Omental fat pad (tissue), 4 donors: ENCODE measurements at places on chromosomes 16 and 17.

DNA sequence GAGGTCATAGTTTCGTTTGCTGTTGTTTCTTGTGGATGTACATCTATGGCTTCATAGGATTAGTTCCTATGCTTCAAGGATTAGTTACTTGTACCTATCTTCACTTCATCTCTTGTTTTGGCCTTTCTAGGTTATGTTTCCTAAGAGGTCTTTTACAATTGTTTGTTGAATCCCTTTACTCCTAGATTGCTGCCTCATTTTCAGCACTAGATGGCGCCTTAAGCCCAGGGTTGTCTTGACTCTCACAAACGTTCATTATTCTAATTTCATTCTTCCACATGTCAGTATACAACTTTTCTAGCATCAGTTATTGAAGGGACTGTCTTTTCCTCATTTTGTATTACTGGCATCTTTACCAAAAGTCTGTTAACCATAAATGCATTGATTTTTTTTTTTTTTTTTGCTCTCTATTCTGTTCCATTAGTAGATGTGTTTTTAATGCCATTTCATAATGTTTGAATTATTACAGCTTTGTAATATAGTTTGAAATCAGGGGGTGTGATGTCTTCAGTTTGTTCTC, 45.0 kb upstream of the NACA2 start:
- DNase-seq = no peak

DNA sequence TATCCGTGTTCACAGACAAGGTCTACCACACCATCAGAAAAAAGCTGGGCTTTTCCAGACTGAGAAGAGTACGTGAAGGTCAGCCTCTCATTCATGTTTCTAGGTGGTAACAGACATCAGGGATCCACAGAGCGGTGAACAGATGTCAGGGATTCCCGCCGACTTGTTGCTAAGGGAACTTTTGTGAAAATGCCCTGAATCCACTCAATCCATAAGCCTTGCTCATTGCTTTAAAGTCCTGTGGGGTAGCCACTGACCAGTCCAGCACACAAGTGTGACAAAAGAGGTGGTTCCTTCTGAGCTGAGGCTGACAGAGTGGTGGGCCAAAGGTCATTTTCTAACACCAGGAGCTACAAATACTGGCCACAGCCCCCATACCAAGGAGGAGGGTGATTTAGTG, 5.9 kb downstream of the GAS7 start:
- no peak for DNase-seq

GRCh38 chr16:23061669-23062068, 87.6 kb downstream of the USP31 start:
- DNase-seq = no peak

DNA sequence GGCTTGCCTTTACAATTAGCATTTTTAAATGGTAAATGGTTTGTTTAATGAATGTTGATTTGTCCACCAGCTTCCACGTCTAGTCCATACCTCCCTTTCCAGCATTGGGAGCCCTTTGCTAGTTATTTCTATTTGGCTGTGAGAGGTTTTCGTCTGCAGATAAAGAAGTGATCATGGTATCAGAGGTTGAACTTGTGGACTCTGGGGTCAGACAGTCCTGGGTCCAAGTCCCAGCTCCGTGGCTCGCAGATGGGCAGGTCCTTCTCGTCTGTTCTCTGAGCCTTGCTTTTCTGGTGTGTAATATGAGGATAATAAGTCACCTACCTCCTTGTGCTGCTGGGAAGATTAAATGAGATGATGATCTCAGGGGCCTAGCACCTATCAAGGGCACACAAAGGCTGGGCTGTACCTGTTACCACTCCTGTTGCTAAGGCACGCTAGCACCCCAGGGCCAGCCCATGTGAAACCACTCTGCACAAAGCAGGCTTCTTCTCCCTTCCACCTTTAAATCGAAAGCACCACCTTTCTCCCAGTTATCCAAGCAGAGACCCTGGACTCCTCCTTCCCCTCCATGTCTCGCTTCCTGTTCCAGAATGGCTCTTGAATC, 103.9 kb downstream of the GNAO1 start:
- DNase-seq = no peak

- no peak for DNase-seq
These were observed 163.5 kb downstream of the COPRS start for GRCh38 chr17:31695456-31696090.

GRCh38 chr16:1820096-1820945, 6.3 kb downstream of the HAGH start:
- no peak for DNase-seq

- DNase-seq = no peak
These were observed 485.5 kb downstream of the WWOX start for GRCh38 chr16:78584991-78585390.

GRCh38 chr16:11080327-11080967, 136.1 kb downstream of the CLEC16A start:
- DNase-seq = no peak

- peak; percentile 45 for DNase-seq
These were observed 21.7 kb downstream of the ACSF3 start for GRCh38 chr16:89115216-89115861.

- DNase-seq = no peak
These were observed 9.2 kb upstream of the GLIS2 start for GRCh38 chr16:4306470-4307214.

DNA sequence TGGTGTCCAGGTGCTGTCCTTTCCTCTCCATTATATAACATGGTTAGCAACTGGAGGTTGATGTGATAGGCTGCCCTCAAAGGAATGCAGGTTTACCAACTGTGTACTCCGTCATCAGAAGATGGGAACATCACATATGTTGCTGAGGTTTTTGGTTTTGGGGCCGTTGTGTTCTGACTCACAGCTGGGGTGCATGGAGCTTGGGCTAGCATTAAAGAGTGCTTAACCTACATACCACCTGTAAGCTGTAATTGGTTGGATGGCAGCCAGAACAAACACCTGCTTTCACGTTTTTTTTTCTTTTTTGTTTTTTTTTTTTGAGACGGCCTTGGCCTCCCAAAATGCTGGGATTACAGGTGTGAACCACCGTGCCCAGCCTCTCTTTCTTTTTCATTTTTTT, 20.9 kb downstream of the TMEM11 start:
- DNase-seq = no peak

DNA sequence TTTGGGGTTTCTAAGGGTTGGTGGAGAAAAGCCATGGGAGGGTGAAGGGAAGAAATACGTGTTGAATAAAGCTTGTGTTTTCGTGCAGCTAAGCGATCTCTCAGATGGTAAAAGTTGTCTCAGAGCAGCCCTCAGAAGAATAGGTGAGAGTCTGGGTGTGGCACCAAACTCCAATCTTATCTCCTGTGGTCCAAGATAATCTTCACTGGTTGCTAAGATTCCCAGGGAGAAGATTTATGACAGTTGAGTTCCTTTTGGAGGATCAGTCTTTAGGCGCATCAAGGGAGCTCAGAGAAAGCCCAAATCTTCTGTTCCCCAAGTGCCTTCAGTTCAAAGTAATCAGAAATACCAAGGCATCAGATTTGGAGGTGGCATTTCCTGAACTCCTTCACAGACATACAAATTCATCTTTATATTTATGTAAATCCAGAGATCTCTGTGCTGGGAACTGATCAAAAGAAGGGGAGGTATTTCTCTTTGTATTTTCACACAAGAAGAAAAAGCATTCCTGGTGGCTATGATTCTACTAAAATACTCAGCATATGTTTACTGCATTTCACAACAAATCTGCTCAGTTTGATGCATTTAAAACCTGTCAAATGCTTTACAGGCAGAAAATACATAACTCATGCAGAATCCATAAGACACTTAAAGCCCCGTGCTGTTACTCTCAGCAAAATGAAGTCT, 102.9 kb downstream of the ABCC12 start:
- no peak for DNase-seq

- DNase-seq = no peak
These were observed 6.7 kb downstream of the ABCA3 start for GRCh38 chr16:2333772-2334379.

GRCh38 chr17:2688351-2689342, 22.9 kb downstream of the CLUH start:
- peak; percentile 20 for DNase-seq

GRCh38 chr17:64296246-64296645, 33.2 kb upstream of the TEX2 start:
- no peak for DNase-seq

DNA sequence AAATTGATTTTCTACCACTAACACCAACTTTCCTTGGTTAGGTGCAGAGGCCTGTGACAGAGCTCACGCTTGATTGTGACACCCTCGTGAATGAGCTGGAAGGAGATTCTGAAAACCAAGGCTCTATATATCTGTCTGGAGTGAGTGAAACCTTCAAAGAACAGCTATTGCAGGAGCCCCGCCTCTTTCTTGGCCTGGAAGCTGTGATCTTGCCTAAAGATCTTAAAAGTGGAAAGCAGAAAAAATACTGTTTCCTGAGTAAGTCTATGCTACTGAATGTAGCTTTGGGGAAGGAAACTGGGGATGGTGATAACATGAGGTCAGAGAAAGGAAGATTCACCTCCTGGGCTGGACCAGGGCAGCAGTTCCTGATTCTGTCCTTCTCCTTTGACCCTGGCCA, 38.3 kb downstream of the REXO5 start:
- no peak for DNase-seq

- no peak for DNase-seq
These were observed 78.3 kb downstream of the TMEM100 start for GRCh38 chr17:55644346-55644745.

GRCh38 chr16:81688182-81688581, 90.9 kb upstream of the PLCG2 start:
- no peak for DNase-seq

DNA sequence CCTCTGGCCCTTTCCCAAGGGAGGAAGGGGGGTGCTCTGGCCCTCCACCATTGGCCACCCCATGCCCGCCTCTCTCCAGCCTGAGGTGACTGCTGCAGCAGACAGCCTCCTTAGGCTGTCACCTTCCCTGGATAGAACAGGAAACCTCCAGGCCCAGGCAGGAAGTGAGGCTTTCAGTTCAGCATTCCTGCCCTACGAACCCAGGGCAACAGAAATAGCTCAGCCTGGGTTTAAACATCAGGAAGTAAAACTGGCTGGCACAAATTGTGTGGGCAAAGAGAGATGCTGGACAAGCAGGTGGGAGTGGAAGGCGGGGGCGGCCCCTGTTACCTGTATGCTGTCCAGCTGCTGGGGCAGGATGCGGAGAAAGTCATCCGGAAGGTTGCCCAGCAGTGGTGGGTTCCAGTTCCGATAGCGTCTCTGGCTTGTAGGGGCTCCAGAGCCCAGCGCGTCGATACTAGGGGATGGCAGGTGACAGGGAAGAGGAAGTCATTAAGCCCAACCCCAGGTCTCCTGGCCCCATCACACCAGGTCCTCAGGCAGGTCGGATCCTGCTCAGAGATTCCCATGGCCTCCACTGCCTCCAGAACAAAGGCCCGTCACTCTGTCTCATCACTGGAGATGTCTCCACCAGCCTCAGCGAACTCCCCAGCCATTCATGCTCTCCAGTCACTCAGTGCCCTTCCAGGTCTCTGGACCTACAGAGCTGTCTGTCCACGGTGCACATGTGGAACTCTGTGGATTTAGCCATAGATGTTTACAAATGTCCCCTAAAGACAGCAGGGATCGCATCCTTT, 23.6 kb upstream of the MRPS23 start:
- DNase-seq = no peak

GRCh38 chr17:6157716-6158115, 87.5 kb downstream of the WSCD1 start:
- no peak for DNase-seq

DNA sequence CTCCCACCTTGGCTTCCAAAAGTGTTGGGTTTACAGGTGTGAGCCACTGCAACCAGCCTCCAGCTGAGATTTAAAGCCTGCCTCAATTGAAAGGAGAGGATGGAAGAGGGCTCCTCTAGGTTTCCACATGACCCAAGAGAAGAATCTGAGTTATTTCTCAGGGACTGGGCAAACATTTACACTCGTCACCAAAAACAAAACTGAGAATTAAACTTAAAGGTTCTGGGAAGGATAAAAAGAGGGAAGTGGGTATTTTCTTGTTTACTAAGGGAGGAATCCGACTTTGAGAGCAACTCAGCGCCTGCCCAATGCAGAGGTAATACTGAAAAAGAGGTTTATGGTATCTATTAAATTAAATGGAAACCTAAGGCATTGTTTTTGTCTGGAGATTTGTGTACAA, 13.3 kb downstream of the HOXB1 start:
- DNase-seq = no peak

DNA sequence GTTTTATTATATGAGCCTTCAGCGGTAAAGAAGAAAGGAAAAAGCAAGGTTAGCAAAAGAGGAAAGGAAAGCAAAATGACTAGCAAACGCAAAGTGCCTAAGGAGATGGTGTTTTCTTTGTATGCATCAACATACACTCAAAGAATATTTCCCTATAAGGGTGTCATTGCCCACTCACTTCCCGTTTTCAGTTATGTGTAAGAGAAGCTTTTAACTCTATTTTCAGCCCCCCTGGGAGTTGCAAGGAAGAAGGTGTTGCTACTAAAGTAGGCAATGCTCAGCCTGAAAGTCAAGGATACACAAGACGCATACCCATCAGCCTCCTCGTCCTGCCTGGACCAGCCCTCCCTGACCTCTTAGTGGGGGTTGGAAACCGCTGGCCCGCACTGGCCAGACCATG, 267.7 kb upstream of the ZFHX3 start:
- DNase-seq = no peak

- no peak for DNase-seq
These were observed 684 bp upstream of the RSAD1 start for GRCh38 chr17:50477976-50478375.

DNA sequence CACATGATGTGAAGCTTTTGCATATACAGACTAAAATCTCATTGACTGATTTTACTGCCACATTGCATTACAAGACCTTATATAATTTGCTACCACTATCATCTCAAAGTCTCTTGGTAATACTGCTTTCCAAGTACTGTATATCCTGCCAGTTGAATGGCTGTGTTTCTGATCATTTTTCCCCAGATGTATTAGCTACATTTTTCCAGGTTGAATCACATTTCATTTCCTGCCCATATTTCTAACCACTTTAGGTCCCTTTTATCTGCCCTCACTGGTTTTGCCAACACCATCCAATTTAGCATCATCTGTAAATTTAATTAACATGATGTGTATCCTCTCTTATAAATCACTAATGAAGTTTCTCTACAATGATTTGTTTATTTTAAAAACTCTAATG, 365.7 kb upstream of the PMFBP1 start:
- DNase-seq = no peak

DNA sequence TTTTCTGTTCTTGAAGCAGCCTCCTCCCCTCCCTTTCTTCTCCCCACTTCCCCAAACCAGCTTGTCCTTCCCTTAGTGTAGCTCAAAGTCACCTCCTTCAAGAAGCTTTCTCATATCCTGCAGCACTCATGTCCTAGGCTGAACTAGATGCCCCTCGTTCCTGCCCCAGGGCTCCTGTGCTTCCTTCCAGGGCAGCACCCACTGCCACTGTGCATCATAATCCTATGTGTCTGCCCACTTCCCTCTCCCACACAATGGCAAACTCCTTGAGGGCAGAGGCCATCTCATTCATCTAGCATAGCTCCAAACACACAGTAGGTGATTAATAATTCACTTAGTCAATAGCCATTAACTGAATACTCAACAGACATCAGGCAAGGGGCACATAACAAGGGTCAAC, 6.9 kb upstream of the TMEM132E start:
- no peak for DNase-seq

GRCh38 chr17:74454197-74455024, 12.0 kb upstream of the CD300A start:
- peak; percentile 62 for DNase-seq
